Lower leg skin (tissue), 4 donors: ENCODE measurements at places on chromosomes 13 and 19. TPM values are rescaled to one million over a fixed set of nuclear protein-coding genes. Genes with fewer than 3 reads are reported as not detected.
A peak's percentile ranks its signal among the peaks of the same experiment; 100 is the strongest.

DNA sequence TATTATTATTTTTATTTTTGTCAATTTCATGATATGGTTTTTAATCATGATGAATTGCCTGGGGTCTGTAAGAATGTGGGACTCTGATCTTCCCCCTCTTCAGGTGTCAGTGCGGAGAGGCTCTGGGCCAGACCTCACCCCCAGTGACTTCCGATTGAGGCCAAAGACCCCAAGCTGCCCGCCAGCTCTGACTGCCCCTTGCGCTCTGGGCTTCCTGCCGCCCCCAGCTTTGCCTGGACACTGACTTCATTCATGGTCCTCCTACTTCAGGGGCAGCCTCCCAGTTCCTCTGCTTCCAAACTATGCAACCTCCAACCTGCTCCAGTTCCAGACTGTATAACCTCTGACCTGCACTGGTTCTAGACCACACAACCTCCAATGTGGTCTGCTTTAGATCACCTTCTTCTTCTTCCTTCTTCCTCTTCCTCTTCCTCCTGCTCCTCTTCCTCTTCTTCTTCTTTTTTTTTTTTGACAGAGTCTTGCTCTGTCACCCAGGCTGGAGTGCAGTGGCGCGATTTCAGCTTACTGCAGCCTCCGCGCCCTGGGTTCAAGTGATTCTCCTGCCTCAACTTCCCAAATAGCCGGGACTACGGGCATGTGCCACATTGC, 6.7 kb upstream of the PPP5C start:
- DNase-seq: no peak

DNA sequence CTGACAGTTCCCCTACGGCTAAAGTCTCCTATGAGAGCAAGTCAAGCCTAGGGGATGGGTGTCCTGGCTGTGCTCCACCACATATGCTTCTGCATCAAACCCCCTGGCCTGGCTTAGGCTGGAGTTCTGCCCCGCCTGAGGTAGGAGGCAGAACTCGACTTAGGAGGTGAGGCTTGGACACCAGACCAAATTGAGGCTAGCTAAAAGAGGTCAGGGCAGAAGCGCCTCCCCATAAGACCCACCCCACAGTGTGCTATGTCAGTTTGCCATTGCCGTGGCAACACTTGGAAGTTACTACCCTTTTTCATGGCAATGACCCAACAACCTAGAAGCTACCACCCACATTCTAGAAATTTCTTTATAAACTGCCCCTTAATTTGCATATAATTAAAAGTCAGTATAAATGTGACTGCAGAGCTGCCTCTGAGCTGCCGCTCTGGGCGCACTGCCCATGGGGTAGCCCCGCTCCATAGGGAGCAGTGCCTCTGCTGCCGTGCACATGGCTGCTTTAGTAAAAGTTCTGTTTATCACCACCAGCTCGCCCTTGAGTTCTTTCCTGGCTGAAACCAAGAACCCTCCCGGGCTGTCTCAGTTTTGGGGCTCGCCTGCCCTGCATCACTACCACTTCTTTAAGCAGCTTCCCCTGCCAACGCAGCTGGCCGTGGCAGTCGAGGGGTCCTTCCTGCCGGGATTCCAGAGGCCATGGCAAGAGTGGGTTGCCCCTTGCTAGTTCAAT, 20.2 kb downstream of the AP1M1 start:
- DNase-seq: peak; percentile 25

GRCh38 chr19:52993342-52994178, 20.2 kb upstream of the ERVV-1 start:
- peak; percentile 67 for DNase-seq

DNA sequence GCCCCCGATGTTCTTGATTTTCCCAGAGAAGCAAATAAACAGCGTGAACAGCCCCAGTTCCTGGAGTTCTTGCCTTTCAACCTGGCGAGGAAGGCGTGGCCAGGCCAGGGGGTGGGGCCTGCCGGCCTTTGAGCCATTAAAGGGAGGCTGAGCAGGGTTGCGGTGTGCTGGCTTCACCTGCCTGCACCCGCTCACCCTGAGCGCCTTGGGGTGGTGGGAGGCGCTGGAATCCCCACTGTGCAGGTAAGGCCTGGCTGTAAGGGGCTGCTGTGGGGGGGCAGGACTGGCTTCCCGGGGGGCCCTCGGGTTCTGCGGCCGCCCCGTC, 2.7 kb upstream of the MISP start:
- DNase-seq: no peak

DNA sequence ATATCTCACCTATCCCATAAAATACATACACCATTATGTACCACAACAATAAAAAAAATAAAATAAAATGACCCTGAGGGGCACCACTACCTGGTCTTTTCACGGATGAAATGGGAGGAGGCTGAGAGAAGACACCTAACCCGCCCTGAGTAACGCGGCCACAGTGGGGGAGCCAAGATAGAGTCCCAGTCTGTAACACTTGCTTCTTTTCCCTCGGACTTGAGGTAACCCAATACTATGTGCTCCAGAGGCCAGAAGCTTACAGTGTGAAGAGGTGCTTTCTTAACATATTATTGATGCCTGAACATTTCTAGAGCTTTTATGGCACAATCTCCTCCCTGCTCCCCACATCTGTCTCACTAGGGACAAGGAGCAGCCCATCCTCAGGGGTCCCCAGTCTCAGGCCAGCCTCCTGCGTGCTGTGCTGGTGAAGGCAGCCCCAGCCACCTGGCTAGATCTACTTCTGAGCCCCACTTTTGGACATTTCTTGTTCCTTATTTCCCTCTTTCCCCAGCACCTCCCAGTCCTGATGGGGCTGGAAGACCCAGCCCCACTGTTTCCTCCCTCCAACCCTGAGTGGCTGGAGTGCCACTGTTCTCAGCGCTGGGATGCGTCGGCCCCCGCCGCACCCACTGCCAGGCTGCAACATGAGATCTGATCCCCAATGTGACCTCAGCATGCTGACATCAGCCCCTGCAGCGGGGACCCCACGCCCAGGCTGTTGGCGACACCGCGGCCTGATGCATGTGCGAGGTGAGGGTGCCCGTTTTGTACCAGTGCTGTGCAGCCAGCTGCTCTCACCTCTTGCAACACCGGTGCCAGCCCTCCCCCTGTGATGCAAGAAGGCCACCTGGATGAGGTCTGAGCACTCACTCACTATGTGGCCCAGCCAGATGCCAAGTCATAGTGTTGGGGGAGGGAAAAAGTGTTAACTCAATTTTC, 143.3 kb downstream of the DCLK1 start:
- no peak for DNase-seq

Gene ZIK1
- 12.7 TPM for total RNA-seq

DNA sequence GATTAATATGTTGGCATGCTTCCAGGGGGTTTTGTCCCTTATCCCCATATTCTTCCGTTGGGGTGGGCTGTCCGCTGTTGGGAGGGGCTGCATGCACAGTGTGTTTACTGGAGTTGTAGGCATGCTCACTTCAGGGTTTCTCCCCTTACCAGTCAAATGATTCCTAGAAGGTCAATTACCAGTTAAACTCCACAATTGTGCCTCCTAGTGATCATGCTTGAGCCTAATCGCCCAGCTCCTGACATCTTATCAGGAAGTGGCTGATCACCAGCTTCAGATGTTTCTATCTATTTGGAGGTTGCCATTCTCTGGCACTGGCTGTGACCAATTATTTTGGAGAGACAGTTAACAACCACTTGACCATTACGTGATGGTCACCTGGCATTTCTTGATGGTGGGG, 1090.0 kb downstream of the SLITRK5 start:
- no peak for DNase-seq

DNA sequence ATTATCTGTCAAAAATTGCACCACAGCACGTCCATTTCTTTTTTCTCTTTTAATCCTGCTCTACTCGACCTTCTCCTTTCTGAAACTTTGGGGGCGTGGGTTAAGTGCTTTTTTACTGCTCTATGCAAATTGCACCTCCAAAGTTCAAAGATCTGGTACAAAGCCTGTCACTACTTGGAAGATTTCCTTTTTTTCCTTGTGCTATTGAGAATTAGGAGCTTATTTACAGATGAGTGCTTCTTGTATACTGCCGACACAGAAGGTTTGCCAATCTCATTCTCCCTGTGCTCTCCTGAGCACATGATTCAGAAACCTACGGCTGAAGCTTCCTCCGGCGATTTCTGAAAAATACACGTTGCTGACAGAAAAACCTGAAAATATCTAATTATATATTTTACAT, 94.8 kb downstream of the TEX29 start:
- no peak for DNase-seq

- DNase-seq: no peak
Measured at GRCh38 chr13:78610381-78610883, 7.1 kb upstream of the POU4F1 start.

DNA sequence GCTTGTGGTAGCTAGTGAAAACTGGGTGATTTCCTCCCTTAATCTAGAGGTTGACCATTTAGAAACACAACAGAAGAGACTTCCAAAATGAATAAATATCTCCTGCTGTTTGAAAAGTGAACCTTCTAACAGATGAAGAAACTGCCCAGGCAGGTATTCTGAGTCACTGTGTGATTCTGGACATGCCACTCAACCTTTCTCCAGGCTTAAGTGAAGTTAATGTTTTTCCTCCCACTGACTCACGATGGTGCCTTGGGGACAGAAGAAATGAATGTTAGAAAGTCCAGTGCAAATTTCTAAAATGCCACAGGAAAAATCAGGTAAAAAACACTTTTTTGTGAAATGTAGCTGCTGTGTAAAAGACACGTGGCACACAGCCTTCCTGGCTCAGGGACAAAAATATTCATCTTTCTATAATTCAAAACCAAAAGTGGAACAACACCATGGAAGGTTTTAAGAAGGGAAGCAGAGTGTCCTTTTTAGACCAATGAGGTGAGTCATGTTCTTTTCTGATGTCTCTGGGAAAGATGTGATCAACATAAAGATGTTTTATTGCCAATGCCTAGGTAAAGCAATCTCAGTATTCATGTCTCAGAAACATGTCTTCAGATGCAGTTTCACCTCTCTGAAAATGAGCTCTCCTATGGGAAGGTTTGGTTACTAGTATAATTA, 9.1 kb downstream of the UBE2L5 start:
- DNase-seq: no peak

- DNase-seq: no peak
Measured at GRCh38 chr19:17949956-17950309, 17.0 kb upstream of the KCNN1 start.

- DNase-seq: no peak
Measured at GRCh38 chr13:114022876-114023275, 49.0 kb upstream of the C13orf46 start.

Gene LRRC4B
- 0.25 TPM for total RNA-seq

GRCh38 chr19:45821103-45821521, 6.0 kb upstream of the RSPH6A start:
- DNase-seq: no peak

- no peak for DNase-seq
Measured at GRCh38 chr13:78054157-78054556, 135.5 kb upstream of the EDNRB start.

Gene TGFBR3L
- 2.1 TPM for total RNA-seq

Gene ZNF555
- 3.5 TPM for total RNA-seq

GRCh38 chr19:3061182-3062161, 823 bp downstream of the TLE5 start:
- no peak for DNase-seq

Gene RRAS
- 14.0 TPM for total RNA-seq

- DNase-seq: no peak
Measured at GRCh38 chr13:44275381-44275780, 98.2 kb upstream of the SERP2 start.

DNA sequence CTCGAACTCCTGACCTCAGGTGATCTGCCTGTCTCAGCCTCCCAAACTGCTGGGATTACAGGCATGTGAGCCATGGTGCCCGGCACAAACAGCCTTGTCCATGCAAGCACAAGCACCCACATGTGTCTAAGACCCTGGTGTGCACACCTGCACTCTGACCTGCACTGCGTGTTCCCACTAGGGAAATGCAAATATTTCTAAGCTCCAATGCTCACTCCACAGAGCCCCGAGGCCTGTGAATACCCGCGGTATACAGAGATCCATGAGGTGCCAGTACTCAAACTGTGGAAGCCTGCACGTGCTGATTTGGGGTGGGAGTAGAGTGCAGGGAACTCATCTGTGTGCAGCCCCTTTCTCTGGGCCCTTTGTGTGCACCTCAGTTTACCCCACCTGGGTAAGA, 14.7 kb downstream of the GADD45B start:
- DNase-seq: no peak

DNA sequence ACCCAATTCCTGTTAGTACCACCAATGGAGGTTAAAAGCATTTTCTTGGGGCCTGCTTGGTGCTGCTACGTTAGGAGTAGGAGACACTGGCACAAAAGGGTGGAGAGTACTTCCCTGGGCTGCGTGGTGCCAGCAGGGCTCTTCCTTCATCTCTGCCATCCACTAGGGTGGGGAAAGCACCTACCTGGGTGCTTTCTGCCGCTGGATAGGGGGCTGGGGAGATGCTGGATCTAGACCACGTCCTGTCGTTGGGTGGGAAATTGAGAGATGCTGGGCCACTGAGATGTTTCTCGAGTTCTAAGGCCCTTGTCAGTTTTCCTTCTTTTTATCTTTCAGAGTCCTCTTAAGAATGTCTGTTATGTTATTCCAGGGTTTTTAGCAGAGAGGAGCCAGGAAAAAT, 6.7 kb upstream of the FCGBP start:
- no peak for DNase-seq

DNA sequence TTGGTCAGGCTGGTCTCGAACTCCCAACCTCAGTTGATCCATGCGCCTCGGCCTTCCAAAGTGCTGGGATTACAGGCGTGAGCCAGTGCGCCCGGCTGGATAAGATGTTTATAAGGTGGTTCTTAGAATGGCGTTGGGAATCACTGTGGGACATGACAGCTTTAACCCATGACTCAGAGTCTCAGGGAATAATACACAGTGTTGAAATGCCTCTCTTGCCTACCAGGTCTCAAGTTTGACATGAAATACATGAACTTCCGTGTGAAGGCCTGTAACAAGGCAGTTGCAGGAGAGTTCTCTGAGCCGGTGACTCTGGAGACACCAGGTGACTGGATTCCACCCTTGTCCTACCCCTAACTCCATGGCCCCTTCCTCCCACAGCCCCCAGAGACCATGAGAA, 12.6 kb downstream of the FSD1 start:
- DNase-seq: no peak

- DNase-seq: no peak
Measured at GRCh38 chr19:1752009-1752756, 1.1 kb upstream of the ONECUT3 start.

DNA sequence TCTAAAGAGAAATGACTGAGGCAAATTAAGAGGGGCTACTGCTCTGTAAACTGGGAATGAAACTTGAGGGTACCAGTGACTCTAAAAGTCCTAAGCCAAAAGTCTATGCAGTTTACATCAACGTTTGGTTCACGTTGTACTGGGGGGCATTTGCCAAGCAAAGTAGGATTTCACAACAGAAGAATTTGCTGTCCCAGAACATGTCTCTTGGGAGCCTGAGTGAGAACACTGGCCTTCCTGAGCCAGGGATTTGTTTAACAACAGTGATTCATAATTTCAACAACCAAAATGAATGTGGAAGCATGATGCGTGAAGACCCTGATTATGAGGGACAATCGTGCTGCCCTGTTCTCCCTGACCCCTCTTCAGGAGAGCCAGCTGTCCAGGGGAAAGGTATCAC, 178.0 kb downstream of the OXGR1 start:
- DNase-seq: peak; percentile 76

Gene INSL3
- total RNA-seq: not detected

Gene OLFM2
- 157 TPM for total RNA-seq

GRCh38 chr13:69565334-69565733, 542.3 kb upstream of the ATXN8OS start:
- DNase-seq: no peak
